Mesothelial cell of epicardium (in vitro differentiated cells): ENCODE measurements at places on chromosomes 12 and 14. TPM values are rescaled to one million over a fixed set of nuclear protein-coding genes. Genes with fewer than 3 reads are reported as not detected.

DNA sequence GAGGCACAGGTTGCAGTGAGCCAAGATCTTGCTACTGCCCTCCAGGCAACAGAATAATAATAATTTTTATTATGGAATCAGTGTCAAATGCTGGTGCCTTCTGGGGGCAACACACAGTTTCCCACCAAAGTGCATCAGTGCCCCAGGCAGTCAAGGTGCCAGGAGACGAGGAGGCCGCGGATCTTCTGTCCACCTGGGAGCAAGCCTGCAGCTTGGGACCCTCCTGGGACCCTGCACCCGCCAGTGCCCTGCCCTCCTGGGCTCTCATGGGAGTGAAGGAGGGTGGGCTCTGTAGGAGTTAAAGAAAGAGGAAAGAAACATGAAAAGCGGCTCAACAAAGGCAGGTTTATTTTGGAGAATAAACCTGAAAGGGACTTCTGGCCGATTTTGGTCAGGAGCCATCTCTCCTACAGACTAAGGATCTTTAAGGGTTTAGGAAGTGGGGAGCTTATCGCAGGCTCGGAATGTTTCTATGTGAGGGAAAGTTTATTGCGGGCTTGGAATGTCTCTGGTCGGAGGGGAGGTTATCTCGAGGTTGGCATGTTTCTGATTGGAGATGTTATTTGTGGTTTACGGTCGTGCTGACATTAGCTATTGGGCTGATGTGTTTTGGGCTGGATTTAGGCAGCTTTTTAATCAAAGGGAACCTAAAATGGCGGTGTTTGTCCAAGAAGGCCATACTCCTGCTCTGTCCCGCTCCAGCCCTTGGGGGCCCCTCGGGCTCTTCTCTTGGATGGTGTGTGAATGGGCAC lies 1.1 kb upstream of the ASPG start:
- DNase-seq = peak; percentile 39

DNA sequence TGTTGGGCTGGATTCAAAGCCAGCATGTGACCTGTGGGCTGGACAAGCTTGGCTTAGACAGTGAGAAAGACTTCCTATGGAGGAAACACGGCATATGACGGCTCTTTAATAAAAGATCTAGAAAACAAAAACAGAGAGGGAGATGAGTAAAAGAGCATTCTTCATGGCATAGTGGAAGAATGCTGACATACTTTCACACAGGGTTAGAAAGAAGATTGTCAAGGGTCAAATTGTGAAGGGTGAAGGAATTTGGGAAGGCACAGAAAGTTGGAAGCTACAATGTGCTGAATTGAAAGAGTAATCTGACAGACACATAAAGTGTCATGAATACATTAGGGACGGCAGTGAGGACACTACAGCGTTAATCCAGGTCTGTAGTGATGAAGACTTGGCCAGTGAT lies 63.4 kb downstream of the GALNT4 start:
- no peak for DNase-seq

GRCh38 chr12:58995666-58996363 lies 75.5 kb upstream of the LRIG3 start:
- no peak for DNase-seq

- no peak for DNase-seq
Measured at GRCh38 chr14:21987937-21988336, 314.3 kb upstream of the OR4E1 start.

GRCh38 chr14:60594062-60594461 lies 55.2 kb downstream of the SIX1 start:
- DNase-seq = no peak

GRCh38 chr12:68439368-68440045 lies 107.3 kb upstream of the MDM1 start:
- no peak for DNase-seq

- no peak for DNase-seq
Measured at GRCh38 chr12:5437589-5437988, 5.7 kb downstream of the NTF3 start.

GRCh38 chr14:77708749-77709148 lies 846 bp downstream of the SLIRP start:
- DNase-seq = no peak

DNA sequence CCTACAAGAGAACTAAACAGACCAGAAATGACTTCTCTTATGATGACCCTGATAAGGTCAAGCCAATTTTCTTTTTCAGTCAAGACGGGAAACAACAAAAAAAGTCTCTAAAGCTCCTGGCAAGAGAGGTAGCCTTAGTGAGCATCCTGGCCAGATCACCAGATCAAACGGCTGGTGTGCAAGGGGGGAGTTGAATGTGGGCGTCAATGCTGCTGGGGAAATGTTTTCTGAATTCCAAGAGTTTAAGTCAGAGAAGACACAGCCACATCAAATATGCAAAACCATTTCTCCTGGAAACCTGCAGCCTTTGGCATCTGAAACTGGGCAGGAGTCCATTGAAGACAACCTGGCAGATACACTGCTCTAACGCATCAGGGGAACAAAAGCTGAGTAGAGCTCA lies 16.0 kb upstream of the SELPLG start:
- DNase-seq = no peak

DNA sequence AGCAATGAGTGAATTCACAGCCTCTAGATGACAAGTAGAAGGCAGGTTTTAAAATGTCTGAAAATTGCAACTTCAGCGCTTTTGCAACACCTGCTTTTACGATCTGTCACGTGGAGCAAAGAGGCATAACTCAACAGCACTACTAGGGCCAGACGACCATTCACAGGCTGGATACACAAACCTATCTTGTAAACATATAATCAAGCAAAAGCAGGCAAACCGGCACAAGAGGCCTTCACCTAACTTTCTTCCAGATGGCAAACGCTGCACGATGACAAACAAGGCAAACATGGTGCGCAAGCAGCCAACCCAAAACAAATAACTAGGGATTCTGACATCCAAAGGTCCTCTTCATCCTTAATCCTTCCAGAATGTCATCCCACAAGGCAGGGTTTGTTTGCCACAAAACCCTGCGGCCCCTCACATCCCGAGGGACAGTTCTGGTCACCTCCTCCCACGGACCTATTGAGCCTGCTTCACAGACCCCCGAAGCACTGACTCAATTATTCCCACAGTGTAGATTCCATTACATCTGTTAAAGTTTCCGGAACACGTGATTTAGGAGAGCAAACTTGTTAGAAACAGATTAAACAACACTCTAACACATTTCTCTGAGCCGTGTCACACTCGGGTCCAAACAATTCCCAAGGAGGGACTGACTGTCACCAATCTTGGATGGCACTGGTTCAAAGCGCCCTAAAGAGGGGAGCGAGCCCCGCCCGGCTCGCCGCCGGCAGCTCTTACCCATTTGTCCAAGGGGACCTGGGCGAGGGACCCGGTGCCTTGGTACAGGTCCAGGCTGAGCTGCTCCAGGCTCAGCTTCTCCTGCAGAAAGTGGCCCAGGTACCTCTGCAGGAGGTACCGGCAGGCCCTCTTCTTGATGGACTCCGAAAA lies 823 bp downstream of the ATG2B start:
- DNase-seq = no peak

DNA sequence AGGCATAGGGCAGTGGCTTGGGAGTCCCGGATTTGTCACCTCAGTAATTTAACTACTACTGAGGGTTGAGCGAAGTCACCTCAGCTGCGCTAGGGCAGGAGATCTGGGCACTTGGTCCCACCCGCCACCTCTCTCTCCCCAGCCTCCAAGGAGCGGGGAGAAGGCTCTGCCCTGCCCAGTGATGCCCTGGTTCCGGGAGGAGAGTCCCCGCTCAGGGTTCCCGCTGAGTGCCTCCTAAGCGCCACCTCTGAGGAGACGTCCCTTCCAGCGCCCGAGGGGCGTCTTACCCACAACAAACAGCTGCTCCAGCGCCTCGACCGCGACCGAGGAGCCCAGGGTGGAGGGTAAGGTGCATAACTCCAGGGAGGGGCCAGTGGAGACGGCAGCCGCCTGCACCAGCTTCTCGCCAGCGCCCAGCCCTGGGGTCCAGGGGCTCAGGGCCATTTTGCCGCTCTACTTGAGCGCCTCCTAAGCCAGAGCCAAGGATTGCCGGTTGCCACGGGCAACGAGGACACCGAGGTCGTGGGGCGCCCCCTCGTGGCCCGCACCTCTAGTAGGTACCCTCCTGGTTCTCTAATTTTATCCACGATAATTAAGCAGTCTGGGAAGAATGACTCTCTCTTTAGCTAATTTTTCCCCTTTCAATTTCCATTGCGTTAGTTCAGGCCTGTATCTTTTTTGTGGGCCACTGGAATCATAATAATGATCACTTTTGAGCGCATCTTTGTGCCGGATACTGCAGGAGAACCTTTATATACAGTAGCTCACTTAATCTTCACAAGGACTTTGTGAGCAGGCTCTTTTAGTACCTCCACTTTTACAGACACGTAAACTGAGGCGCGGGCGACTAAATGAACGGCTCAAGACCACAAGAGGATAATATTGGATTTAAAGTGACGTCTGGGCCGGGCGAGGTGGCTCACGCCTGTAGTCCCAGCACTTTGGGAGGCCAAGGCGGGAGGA lies at the start of gene CCDC175:
Gene CCDC175, minus strand, starts transcription at position 481 of the 963 bp plus-strand sequence. Its CDS starts 37 bp downstream, at position 444.
- peak; percentile 84 for DNase-seq

DNA sequence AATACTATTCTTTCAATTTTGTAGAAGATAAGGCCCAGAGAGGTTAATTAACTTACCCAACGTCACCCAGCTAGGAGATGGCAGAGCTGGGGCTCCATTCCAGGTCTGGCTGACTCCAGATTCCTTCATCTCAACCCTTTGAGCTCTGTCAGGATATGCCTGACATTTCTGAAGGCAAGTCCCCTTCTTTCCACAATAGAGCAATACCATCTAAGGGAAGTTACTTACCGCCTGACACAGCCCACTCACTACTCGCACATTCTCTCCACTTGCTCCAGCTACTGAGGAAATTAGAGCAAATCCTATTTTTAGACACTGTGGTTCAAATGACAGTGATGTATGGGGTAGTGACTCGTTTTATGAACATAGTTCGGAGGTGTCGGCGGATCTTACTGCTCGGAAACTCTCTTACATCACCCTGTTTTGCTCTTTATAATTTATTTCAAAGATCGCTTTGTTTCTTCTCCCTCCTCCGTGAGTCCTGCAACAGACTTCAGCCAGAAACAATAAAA lies 2.0 kb upstream of the WSCD2 start:
- DNase-seq = no peak

DNA sequence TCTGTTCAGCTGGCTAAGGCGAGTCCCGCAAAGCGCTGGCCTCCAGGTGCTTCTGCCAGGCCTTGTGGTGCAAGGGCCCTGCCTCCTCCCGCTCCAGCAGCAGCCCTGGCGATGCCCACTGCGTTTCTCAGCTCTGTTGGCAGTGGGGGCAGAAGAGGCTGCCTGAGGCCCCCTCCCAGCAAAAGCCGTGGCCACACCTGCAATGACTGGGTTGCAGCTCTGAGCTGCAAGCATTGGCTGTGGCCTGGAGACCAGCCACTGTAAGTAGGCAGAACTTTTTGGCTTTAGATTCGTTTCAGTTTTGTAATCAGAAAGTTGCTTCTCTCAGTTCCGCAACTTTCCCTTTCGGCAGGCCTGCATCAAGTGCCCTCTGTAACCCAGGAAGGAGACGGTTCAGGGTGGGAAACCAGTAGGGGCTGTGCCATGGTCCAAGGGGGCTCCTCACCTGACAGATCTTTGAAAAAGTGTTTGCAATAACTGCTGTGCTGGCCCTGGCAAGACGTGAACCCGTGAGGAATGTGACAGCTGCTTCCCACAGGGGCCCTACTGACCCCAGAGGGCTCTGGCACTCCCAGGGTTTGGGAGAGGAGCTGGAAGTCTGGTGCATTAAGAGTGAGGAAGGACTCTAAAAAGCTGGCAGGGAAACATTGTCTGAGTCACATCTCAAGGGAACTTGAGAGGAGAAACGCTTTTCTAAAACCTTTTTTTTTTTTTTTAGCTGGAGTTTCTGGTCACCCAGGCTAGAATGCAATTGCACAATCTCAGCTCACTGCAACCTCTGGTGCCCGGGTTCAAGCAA lies 54.5 kb upstream of the MAX start:
- no peak for DNase-seq

DNA sequence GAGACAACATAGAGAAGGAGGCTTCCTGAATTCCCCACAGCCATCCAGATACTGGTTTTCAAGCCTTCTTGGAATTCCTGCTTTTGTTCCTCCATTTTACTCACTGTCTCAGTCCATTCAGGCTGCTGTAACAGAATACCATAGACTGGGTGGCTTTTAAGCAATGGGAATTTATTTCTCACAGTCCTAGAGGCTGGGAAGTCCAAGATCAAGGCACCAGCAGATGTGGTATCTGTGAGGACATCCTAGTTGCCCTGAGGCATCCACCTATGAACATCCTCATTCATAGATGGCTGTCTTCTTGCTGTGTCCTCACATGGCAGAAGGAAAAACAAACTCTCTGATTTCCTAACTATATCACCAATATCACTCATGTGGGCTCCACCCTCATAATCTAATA lies 374.9 kb downstream of the FUT8 start:
- no peak for DNase-seq

DNA sequence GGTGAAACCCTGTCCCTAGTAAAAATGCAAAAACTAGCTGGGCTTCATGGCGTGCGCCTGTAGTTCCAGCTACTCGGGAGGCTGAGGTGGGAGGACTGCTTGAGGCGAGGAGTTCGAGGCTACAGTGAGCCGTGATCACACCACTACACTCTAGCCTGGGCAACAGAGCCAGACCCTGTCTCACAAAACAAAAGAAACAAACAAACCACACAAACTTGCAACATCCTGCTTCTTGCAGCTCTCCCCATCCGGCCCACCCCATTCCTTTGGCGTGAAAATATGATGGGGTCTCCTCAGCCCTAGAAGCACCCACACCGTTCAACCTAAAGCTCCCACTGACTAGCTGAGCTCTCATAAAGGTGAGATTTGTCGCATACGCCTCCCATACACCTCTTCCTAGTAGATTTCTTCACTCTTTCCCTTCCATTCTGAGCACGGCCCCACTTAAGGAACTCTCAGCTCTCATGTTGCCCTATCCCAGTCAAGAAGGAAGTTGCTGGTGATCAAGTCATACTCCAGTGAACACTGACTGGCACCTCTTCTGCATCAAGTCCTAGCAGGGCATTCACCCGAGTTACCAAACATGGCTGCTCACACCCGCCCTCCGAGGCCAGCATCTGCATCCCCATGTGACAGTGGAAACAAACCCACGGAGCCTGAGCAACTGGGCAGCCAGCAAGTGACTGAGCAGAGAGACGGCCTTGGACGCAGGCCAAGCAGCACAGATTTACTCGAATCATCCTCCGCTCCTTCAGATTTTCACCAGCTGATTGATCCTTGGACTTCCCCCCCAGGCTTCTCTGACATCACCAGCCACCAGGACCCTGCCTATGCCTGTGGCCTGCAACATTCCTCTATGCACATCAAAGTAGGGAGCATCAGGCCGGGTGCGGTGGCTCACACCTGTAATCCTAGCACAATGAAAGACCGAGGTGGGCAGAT lies 18.9 kb upstream of the CD27 start:
- no peak for DNase-seq

DNA sequence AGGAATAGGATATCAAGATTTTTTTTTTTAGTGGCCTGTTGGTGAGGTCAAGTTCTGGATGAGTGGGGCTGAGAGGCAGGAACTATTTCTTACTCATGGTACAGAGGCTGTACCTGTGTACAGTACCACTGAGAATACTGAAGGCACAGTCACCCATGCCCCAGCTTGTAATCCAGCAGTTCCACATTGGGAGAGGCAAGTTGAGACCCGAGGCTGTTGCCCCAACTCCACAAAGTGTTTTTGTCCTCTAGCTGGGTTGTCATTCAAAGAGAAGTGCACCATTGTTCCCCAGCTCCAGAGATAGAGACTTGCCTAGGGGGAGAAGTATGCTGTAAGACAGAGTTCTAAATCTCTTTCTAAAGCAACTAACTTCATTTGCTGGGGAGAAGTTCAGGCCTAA lies 38.7 kb downstream of the ARID2 start:
- no peak for DNase-seq

AGAP2 gene
- total RNA-seq = 2.0 to 2.8 TPM (median 2.2 TPM) in 3 replicates

OLR1 gene
- total RNA-seq = 1.3 to 1.7 TPM (median 1.4 TPM) in 3 replicates

TOX4 gene
- 61.1 to 66.3 TPM (median 62.4 TPM) in 3 replicates for total RNA-seq

HOXC10 gene
- total RNA-seq = 0.95 to 0.97 TPM (median 0.96 TPM) in 3 replicates

C12orf54 gene
- 0.34 to 0.38 TPM in 2 of 3 replicates, not detected in the other for total RNA-seq

PLEKHG7 gene
- not detected in 3 replicates for total RNA-seq

CMA1 gene
- not detected in 3 replicates for total RNA-seq
